NCI-H2081 (cell line): ENCODE measurements at places on chromosomes 1 and 21.

DNA sequence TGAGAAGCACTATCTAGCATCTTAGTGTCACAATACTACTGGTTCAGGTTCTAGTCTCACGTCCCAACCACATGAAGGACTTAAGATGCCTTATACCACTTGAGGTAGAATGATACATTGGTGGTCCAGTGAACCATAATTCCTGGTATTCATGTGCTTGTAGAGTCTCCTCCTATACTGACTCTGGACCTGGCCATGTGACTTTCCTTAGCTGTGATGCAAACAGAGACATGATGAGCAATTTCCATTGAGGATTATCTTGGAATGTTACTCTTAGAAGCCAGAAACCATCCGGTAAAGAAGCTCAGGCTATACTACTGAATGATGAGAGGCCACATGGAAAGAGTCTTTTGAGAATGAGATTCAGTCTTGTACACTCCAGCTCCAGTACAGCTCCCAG is 105.7 kb downstream of the NME7 start:
- no peak for DNase-seq

DNA sequence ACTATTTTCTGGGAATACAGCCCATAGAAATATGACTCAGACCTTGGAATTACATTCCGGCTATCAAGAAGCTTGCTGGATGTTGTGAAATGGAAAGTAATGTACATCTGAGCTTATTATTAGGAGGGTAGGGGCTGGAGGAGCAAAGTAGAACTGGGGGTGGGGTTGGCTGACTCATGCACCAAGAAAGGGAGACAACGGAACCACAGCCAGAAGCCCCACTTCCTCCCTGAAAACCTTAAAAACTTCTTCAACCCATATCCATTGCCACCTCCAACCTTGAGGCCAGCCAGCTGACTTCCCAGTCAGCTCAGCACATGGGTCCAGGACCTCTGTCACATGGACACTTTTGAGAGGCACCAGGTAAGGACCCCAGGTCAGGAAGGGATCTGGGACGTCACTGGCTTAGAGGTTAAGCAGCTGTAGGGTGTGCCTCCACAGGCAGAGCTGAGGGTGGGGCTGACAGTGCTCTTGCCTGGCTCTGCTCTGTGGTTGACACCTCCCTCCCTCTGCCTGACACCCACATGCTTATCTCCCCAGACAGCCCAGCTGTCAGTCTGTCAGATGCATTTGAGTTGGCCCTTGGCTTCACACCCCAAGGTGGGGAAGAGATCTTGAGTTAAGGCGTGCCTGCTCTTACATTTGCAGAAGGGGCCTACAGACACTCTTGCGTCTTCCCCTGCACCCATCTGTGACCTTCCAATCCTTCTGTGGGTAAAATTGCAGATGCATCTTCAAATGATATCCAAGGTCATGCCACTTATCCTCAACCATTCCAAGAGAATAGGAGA is 5.7 kb upstream of the ZNF683 start:
- DNase-seq: no peak

GRCh38 chr1:51729824-51730301 is 113.0 kb downstream of the OSBPL9 start:
- no peak for DNase-seq

GRCh38 chr1:219273088-219273686 is 99.5 kb downstream of the LYPLAL1 start:
- DNase-seq: no peak

GRCh38 chr1:109838838-109839240 is 71.8 kb upstream of the CSF1 start:
- DNase-seq: no peak

- no peak for DNase-seq
Observed at GRCh38 chr1:23480187-23481025, 3.6 kb downstream of the ASAP3 start.
